Stimulated activated CD4-positive, alpha-beta T cell treated with anti-CD3 and anti-CD28 coated beads, Interleukin-15, amount 100 ng/mL, for 1 hour (primary cell): ENCODE measurements at places on chromosomes 13 and 19.

- no peak for DNase-seq
Measured at GRCh38 chr13:102183509-102184182, 218.2 kb downstream of the FGF14 start.

GRCh38 chr13:24267274-24267673, 42.1 kb upstream of the C1QTNF9 start:
- DNase-seq, result no peak

- peak; percentile 8 for DNase-seq
Measured at GRCh38 chr13:38872693-38873092, 117.9 kb downstream of the STOML3 start.

DNA sequence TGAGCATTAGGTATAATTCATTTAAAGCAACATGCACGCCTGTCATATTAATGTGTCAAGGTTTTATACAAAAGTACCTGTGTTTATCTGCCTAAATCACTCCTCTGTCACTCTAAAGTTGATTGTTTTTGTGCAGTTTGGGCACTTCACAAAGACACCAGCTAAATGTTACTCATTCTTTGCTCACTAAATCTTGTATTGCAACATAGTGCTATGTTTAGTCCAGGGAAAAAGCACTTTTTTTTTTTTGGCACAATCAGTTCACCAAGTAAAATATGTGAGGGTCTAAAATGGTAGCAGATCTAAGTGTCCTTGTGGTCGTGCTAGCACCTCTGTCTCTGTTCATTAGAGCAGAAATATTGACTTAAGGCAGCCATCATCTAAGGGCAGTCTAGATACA, 2526.7 kb upstream of the PCDH20 start:
- DNase-seq, result no peak

- DNase-seq, result no peak
Measured at GRCh38 chr13:44110091-44110621, 230.5 kb downstream of the LACC1 start.
